B cell (primary cell): ENCODE measurements at places on chromosomes 13 and 19.
A peak's percentile ranks its signal among the peaks of the same experiment; 100 is the strongest.

- no peak for DNase-seq
Measured at GRCh38 chr13:70527599-70527998, 419.3 kb upstream of the KLHL1 start.

GRCh38 chr13:33087091-33087490, 70.9 kb downstream of the KL start:
- DNase-seq, result no peak

DNA sequence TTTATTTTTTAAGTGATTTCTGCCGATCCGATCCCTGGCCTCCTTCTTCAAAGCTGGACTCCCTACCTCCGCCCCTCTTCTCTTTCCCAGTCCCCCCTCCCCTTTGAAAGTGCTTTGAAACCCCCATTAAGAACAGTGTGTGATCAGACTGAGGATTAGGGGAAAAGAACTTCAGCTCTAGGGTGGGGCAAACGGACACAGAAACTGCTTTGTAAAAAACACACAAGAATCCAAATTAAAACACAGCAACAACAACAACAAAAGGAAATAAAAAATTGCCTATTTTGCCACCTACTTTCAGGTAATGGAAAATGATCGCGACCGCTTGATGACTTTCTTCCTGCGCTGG, 1.4 kb downstream of the SPRY2 start:
- no peak for DNase-seq

- no peak for DNase-seq
Measured at GRCh38 chr13:107379407-107380155, 811.6 kb upstream of the ARGLU1 start.

DNA sequence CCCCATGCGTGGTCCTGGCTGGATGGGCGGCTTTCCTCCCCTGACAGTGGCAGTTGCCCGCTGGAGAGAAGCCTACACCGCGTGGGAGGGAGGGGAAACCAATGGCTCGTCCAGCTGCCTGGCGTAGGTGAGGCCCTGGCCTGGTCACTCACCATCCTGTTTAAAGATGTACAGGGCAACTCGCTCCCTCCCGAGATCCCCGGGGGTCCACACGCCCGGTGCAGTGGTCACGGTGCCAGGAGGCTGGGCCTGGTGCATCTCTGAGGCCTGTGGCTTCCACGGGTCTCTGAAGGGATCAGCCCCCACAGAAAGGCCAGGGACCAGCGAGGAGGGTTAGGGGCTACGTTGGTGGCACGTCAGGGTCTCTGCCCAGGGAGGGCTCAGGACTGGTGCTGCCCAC, 156.5 kb downstream of the KDM4B start:
- DNase-seq, result no peak

DNA sequence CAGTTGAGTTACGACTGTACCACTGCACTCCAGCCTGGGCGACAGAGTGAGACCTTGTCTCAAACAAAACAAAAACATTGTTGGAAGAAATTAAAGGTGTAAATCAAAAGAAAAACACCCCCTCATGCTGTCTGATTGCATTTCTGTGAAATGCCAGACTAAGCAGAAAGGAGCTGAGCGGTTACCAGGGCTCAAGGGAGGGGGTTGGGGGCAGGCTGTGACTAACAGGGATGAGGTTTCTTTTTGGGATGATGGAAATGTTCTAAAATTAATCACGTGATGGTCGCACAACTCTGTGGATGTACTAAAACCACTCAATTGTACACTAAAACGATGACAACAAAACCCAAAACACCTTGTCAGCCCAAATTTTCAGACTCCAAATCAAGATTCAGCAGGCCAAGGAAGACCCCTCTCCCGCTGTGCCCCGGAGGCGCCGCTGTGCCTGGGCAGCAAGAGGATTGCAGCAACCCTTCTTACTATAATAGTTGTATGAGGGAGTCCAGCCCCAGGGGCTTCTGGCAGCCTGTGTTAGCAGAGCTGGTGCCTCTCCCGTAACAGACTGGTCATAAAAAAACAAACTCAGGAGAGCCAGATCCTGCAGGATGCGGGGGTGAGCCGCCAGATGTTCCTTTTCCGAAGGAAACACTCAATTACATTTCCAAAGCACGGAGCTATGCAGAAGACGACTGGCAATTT, 20.9 kb downstream of the CAPS start:
- no peak for DNase-seq

GRCh38 chr13:61700620-61701019, 285.0 kb upstream of the PCDH20 start:
- DNase-seq, result no peak

DNA sequence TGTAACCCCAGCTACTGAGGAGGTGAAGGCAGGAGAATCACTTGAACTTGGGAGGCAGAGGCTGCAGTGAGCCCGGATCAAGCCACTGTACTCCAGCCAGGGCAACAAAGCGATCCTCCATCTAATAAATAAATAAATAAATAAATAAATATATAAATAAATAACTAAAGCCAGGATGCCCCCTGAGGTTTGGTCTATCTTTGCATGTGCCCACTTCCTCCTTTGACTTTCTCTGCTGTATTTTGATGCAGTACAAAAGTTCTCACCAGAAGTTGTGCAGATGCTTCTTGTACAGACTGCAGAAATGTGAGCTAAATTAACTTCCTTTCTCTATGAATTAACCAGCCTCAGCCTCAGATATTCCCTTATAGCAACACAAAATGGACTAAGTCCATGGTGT, 6.5 kb upstream of the N4BP2L2 start:
- DNase-seq, result peak; percentile 19

- DNase-seq, result no peak
Measured at GRCh38 chr13:95552539-95553441, at the start of gene CLDN10. CLDN10 (plus strand) TSS chr13:95552720; CDS start chr13:95552754, 34 bp downstream.

GRCh38 chr13:34657716-34658115, 284.4 kb upstream of the NBEA start:
- DNase-seq, result no peak

- no peak for DNase-seq
Measured at GRCh38 chr13:77515785-77516184, 19.7 kb upstream of the SCEL start.

DNA sequence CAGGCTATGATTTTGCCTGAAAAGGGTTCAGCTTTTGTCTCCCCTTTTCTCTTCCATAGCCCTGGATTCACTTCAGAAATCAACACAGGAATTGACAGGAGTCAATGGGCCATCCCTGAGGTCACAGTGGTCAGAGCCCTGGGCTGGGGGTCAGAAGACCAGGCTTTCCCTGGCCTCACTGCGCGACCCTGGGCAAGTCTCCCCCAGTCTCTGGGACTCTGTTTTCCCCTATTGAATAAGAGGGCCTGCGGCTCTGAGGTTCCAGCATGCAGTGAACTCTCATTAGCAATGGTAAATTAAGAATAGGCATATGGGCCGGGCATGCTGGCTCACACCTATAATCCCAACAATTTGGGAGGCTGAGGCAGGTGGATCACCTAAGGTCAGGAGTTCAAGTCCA, 30.7 kb upstream of the VSTM2B start:
- DNase-seq, result no peak

DNA sequence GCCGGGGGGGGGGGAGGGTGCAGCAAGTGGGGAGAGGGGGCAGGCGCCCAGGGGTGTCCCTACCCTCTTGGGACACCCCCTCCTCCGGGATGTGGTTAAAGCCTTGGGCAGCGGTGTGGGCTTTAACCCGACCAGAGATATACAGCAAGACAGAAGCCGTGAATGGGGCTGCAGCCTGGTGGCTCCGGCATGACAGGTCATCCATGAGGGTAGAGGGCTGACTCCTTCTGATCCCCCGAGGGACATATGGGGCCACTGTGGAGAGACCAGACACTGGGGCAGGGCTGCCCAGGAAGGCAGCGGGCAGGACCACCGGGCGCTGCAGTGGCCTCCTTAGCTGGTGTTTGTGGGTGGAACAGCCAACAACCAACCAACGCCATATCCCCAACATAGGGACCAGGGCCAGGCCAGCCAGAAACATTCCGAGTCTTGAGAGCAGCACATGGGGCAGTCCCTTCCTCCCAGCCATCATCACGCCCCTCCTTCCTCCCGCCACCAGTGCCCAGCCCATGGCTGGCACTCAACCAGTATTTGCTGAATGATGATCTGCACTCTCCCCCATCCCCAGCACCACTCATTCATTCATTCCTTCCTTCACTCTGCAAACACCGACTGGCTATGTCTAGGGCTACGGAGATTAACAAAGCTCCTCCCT, 18.2 kb downstream of the ELAVL1 start:
- no peak for DNase-seq

DNA sequence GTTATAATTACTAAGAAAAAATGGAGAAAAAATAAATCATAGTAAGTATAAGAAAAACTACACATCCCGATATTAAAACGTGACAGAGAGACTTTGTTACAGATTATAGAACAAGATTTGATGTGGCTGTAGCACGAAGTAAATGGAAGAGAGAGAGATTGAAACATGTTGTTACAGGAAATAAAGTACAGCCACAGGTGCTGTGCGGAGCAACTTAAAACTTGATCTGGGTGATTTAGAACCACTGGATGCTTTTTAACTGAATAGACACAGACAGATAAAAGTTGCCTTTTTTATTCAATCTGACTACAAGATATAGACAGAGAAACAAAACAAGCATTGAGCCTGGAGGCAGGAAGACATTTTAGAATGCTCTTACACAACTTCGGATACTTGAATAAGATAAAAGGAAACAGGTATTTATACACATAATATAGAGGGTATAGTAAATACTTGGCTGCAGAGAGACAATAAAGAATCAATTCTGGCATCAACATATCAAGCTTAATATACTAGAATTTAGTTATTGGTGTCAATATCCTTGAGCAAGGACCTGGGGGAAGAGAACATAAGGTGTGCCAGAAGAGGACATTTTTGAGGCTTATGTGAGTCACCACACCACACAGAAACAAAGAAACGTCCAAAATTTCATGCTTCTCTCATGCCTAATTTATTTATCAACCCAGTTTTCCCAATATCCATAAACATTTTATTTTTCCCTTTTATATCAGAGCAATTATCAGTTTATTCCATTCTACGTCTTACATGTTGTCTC, 548.5 kb downstream of the SLITRK1 start:
- no peak for DNase-seq

DNA sequence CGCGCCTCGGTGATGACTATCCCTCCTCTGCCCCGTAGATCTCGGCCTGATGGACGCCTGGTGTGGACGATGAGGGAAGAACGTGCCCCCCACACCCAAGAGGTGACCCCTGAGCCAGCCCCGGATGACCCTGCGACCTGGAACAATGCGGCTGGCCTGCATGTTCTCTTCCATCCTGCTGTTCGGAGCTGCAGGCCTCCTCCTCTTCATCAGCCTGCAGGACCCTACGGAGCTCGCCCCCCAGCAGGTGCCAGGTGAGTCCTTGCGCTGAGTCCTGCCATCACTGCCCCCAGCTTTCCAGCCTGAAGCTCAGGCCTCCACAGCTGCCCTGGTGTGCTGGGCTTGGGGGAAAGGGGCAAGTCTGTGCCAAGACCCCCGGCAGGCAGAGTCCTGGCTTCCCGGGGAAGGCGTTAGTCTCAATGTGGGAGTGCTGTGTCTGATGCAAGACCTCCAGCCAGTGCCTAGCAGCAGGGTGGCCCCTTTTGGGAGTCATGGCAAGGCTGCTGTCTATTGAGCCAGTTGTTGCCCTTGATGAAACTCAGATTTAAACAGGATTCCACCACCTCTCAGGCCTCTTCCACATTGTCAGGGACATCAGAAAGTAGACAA, 67.5 kb downstream of the CHST8 start:
- no peak for DNase-seq

DNA sequence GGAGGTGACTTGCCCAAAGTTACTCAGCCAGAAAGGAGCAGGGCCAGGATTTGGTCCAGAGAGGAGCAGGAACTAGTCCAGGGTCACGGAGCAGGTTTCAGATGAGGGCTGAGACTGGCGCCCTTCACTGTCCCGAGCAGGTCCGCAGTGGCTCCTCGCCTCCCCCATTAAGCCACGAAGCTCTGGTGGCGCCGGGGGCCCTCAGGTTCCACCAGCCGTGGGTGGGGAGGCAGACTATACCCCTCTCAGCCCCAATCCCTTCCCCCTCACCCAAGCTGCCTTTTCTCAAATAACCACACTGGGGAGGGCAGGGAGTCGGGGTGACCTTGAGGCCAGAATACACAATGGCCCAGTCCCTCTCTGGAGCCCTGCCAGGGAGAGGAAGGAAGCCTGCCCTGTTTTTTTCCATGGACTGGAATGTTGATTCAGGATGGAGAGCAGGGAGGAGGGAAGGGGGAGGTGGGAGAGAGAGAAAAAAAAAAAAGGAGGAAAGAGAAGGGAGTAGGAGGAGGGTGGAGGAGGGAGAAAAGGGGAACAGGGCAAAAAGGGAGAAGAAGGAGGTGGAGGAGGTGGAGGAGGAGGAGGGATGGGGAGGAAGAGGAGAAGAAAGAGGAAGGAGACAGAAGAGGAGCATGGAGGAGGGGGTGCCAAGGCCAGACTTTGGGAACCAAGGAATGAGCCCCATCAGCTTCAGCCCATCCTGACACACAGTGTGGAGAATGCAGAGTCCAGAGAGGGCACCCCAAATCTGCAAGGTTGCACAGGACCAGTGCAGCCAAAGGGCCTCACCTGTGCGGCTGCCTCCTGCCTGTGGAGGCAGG, 19.7 kb downstream of the CEACAM16 start:
- no peak for DNase-seq

- no peak for DNase-seq
Measured at GRCh38 chr19:5587071-5587455, 19.3 kb upstream of the TINCR start.

DNA sequence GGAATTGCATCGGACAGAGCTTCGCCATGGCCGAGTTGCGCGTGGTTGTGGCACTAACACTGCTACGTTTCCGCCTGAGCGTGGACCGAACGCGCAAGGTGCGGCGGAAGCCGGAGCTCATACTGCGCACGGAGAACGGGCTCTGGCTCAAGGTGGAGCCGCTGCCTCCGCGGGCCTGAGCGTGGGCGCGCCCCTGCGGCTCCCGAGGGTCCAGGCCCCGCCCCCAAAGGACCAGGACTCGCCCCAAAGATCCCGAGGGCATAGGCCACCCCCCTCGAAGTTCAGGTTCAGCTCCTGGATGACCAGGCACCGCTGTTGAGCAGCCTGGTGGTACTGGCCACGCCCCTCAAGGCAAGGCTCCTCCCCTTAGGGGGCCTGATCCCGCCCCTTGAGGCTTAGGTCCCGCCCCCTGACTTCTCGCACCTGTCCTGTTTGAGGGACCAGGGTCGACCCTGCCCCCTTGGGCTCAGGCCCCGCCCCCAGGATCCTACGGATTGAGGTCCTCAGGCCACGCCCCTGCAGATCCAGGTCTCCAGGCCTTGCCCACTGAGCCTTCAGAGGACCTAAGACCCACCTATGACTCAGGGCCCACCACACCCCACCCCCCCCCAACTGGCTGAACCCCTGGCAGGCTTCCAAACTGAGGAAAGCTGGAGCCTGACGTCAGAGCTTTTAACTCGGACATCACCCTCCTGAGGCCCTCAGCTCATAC, 43.1 kb downstream of the CYP4F22 start:
- DNase-seq, result peak; percentile 66

GRCh38 chr13:40666933-40667621, 636 bp upstream of the FOXO1 start:
- peak; percentile 80 for DNase-seq

- peak; percentile 9 for DNase-seq
Measured at GRCh38 chr13:94706843-94707399, 5.4 kb downstream of the SOX21 start.
